AG09319 (cell line): ENCODE measurements at places on chromosomes 2 and 18.

DNA sequence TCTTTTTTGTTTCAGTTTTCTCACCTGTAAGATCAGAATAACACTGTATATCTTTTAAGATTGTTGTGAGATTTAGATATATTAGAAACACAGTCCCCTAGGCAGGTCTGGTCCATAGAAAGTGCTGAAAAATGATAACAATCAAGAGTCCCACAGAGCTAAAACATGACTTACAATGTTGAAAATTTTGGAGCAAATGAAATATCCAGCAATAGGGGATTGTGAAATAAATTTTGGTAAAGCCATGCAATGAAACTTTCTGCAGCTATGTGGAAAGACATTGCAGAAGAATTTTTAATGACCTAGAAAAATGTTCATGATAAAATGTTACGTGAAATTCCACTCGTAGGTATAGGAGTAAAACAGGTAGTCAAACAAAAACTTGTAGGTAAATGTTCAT, 127.6 kb upstream of the SERPINE2 start:
- no peak for DNase-seq

DNA sequence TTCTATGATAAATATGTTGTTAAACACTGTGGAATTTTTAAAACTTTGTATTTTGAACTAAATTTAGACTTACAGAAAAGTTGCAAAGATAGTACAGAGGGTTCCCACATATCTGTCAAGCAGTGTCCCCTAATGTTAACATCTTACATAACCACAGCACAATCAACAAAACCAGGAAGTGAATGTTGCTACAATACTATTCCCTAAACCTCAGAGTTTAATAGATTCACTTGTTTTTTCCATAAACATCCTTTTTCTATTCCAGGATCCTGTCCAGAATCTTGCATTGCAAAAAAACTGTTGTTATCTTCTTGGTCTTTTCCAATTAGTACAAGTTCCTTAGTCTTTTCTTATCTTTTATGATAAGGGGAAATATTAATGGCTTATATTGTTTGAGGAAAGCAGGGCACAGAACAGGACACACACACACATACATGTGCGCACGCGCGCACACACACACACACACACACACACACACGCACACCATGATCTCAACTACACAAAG, 251.1 kb upstream of the TRIB2 start:
- no peak for DNase-seq

- DNase-seq: no peak
Observed at GRCh38 chr2:7916670-7917069, 765.2 kb upstream of the ID2 start.

- DNase-seq: no peak
Observed at GRCh38 chr2:132441051-132441450, 24.4 kb downstream of the GPR39 start.

GRCh38 chr2:26636935-26637334, 4.2 kb downstream of the CIB4 start:
- DNase-seq: no peak

- DNase-seq: peak; percentile 36
Observed at GRCh38 chr2:184654945-184655344, 56.6 kb downstream of the ZNF804A start.

GRCh38 chr18:61847164-61847791, 45.5 kb downstream of the RNF152 start:
- no peak for DNase-seq

DNA sequence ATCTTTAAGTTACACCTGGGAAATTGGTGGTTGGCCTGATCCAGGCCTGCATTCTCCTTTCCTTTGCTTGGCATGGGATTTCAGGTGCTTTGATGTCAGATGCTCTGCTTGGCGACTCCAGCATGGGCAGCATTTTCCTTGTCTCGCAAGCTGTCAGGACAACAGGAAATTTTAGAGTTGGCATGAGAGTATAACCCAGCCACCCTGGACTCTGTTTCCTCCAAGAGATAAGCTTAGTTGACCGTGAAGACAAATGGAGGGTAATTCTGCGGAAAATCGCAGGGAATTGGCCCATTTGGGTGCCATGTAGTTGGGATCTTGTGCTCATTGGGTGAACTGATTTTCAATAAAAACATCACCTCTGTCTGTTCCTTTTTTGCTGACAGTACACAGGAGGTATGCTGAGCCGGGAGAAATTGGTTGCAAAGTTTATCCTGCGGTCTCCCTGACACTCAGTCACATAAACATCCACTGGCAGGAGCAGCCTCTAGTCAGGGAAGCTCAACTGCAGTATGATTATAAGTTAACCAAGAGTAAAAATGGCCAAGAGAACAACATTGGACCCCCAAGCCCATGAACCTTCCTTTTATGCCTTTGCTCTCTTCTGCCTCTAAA, 409.9 kb downstream of the SETBP1 start:
- DNase-seq: no peak

GRCh38 chr2:43044093-43044681, 182.2 kb downstream of the ZFP36L2 start:
- no peak for DNase-seq

DNA sequence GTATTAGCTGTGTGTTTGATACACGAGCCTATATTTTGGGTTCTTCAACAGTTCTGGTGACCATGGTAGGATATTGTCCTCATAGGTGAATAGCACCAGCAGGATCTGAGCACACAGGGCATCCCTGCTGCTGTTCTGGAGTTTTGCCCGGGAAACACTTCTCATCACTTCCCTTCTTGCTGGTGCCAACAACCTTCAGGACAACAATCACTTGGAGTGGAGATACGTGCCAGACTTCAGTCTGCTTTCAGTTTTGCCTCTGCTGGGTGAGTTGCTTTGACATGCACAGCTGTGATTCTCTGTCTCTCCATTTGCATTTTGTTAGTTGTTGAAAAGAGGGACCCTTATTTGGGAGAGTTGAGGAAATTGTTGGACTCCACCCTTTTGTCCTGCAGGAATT, 1347.2 kb upstream of the DDX18 start:
- no peak for DNase-seq

- no peak for DNase-seq
Observed at GRCh38 chr2:9488583-9489547, 14.5 kb downstream of the IAH1 start.

DNA sequence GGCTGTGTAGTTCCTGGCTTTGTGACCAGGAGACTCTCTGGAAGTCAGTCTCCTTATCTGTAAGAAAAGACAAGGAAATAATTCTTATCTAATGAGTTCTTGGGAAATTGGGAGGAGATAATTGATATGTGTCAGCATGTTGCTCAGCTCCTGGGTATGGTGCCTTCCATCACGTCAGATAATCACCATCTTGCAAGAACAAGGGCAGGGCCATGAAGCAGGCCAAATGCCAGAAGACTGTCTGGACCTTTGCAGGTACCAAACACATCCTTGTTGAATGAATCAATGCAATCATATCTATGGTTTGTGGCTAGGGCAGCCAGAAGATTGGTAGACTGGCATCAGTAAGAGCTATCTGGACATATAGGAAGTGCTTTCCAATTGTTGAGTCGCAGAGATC, 473.5 kb downstream of the TNS1 start:
- DNase-seq: no peak

GRCh38 chr2:70716131-70716743, 51.8 kb downstream of the ADD2 start:
- DNase-seq: no peak

DNA sequence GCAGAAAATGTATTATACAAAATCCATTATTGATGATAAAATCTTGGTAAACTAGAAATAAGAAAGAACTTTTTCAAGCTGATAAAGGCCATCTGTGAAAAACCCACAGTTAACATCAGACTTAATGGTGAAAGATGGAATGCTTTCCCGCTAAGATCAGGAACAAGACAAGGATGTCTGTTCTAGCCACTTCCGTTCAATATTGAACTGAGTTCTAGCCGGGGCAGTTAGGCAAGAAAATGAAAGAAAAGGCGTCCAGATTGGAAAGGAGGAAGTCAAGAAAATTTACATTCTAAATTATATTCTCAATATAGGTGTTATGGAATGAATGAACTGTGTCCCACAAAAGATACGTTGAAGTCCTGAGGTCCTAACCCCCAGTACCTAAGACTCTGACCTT, 39.1 kb upstream of the DTNB start:
- no peak for DNase-seq

DNA sequence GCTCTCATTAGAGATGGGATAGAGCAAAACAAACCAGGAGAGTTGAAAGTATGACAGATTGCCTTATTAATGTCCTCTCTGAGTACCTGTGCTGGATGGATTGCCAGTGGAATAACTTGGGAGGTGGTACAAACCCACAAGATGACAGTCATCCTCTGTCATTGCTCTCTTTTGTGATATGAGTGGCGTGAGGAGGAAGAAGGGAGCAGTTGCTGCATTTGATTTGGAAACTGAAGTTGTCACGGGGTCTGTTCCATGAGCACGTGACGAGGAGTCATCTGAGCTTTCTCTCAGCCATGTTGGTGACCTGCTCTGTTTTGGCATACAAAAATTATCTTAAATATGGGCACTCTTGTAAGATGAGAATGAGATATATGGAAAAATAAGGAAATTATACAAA, 204.9 kb downstream of the FAM210A start:
- no peak for DNase-seq

GRCh38 chr2:79670198-79670597, 157.3 kb downstream of the CTNNA2 start:
- no peak for DNase-seq

- no peak for DNase-seq
Observed at GRCh38 chr2:50624506-50624905, 407.4 kb downstream of the NRXN1 start.

DNA sequence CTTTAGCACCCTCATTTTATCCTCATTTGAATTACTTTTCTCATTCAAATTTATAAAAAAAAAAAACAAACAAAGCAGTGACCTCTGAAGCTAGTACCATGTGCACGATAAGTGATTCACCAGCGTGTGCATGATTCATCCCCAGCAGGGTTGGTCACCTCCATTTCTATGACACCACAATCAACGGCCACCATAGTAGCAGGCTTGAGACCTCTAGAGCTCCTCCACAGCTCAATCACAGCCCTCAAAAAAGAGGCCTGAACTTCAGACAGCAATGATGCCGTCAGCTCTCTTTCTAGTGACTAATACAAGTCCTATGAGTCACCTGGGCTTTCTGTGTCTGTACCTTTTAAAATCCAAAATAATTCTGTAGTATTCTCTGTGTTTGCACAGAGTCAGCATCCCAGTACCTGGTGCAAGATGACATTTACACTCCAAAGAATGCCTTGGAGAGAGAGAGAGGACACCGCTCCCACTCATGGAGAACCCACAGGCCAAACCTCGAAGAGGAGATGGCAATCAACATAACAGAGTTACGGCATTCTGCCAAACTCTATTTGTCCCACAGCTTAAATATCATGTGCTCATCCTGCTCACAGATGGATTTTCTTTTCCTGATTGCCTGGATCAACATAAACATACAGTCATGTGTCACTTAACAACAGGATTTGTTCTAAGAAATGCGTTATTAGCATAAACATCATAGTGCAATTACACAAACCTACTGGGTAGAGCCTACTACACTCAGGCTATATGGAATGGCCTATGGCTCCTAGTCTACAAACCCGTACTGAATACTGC, 58.7 kb downstream of the L3MBTL4 start:
- DNase-seq: no peak

DNA sequence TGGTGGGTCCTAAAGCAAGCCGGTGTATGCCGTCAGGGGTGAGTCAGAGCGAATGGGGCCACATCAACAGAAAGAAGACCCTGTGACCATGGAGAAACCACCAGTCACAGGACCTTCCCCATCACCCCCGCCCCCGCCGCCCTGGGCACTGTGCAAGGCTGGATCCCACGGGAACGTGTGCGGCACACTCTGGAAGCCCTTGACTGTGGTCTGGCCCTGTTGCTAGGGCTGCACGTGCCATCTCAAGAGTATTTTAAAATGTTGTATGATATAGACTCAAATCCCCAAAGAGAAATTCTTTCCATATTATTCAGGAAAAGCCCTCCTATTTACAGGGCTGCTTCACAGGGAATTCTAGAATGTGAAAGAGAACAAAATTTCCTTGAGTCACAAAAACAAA, 174.8 kb downstream of the BCL2 start:
- DNase-seq: no peak
